Right renal cortex interstitium (tissue), 3 donors: ENCODE measurements at places on chromosomes 1 and 21. TPM values are rescaled to one million over a fixed set of nuclear protein-coding genes. Genes with fewer than 3 reads are reported as not detected.
A peak's percentile ranks its signal among the peaks of the same experiment; 100 is the strongest.

Gene OR14K1
- polyA plus RNA-seq: not detected

DNA sequence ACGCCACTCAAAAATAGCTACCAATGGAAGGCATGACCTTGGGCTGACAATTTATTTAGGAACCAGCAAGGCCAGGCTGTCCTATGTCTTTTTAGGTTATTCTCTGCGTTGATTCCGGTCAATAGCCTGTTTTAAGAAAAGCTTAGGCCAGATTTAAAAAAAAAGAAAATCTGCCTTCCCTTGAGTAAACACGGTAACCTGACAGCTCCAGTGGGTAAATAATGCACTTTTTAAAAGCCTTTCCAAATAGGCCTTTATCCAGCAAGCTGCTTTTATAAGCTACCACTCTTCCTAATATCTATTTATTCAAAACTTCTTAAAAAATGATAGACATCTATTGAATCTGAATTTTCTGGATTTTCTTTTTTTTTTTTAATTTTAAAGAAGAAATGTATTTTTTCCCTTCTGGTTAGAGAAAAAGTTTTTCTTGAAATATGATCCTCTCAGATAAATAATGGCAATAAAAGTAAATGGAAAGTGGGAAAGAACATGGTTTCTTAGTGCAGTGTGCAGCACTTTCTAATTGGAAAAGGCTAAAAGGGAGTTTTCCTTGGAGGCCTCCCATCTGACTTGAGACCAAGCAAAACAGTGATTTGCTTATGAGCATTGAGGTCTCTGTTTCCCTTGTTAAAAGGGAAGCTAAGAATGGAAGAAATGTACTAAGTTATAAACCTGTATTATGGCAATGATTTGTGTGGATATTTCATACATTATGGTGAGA, 281.0 kb upstream of the RUNX1 start:
- peak; percentile 47 for DNase-seq

GRCh38 chr1:169250022-169250421, 117.6 kb downstream of the NME7 start:
- DNase-seq: no peak

DNA sequence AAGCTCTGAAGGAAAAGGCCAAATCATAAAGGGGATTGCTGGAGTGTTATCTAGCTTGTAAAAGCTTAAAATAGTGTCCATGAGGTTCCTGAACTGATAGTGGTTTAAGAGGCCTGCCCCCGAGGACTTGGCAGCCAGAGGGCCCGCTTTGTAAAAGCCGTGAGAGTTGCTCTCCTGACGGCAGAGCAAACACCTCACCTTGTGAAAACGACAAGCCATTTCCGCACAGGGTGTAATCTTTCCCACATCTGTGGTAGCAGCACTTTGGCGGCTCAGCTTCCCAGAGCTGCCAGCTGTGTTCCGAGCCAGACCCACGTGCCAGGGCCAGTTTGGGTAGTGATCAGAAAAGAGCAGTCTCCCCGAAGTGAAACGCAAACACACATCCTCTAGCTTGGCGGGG, 37.0 kb downstream of the SERBP1 start:
- no peak for DNase-seq

- DNase-seq: no peak
These were observed 84.2 kb downstream of the LBR start for GRCh38 chr1:225343618-225344017.

Gene DISC1
- 6.0 TPM for polyA plus RNA-seq

- DNase-seq: no peak
These were observed 103.1 kb downstream of the ENAH start for GRCh38 chr1:225549821-225550220.

Gene MAN1C1
- polyA plus RNA-seq: 14.8 TPM

DNA sequence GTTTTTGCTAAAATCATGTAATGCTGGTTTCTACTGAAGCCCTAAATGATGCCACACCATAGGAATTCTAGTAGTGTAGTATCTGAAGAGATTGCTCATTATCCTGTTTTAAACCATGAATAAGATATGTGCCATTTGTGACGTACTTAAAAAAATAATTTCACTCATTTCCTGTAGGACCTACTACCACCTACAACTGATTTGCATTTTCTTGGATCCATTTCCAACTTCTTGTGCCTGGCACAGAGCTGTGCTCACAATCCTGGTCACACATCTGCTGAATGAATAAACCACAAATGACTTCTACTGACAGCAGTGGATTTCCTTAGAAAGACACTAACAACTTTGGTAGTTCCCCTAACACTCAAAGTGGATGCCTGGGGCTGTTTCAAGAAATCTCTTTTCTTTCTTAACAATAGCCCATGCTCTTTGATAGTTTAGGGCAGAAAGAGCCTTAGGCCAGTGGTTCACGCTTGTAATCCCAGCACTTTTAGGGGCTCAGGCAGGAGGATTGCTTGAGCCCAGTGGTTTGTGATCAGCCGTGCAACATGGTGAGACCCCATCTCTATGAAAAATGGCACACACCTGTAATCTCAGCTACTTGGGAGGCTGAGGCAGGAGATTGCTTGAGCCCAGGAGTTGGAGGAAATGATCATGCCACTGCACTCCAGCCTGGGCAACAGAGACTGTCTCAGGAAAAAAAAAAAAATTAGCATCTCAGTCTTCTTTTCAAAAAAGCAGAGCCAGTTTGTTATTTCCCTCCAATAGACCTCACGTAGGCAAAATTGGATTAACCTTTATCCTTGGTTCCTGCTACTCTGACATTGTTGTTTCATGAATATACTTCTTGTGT, 13.0 kb upstream of the BATF3 start:
- no peak for DNase-seq

Gene CELA2B
- 0.42 TPM for polyA plus RNA-seq

GRCh38 chr1:63775418-63776127, 1.8 kb downstream of the ROR1 start:
- no peak for DNase-seq

Gene RNU1-3
- polyA plus RNA-seq: not detected

DNA sequence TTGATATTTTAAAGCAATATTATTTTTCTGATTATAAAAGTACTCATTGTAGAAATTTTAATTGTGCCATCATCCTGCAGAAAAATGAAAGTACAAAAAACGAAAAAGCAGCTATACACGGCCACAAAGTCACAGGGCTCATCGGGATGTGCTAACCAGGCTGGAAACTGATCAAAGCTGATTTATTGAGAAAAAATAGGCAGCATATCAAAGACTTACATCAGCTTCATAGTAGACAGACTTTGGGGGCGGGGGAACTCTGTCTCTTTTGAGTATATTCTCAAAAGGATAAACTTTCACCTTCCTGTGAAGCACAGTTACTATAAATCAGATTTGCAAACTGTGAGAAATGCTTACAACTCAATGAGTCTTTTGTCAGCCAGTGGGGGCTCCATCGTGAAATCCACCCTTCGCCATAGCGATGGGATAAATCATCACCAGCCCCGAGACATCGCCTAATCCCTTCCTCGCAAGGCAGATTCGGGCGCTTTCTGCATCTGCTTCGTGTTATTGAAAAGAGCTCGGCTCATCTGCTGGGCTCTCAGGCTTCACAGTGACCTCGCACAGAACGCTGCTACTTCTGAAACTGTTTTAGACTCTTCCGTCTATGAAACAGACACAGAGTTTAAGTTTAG, 69.2 kb upstream of the ERG start:
- DNase-seq: no peak

- no peak for DNase-seq
These were observed 12.0 kb downstream of the SEMA6C start for GRCh38 chr1:151134396-151134795.
